ENCODE measurements at places on chromosomes 1 and 21. TPM values are rescaled to one million over a fixed set of nuclear protein-coding genes. Genes with fewer than 3 reads are reported as not detected.

- no peaks in the 10 kb centered on the region for H3K36me3 ChIP-seq
- H3K27ac ChIP-seq = no peak overlapping the region
- no peaks in the 10 kb centered on the region for H3K27me3 ChIP-seq
- no peaks in the 10 kb centered on the region for H3K4me1 ChIP-seq
- no peak overlapping the region for H3K4me3 ChIP-seq
Measured at GRCh38 chr1:169701261-169702005, 10.0 kb downstream of the SELL start.

- no peaks in the 10 kb centered on the region for H3K36me3 ChIP-seq
- H3K4me3 ChIP-seq = no peak overlapping the region
- peak overlapping the region; percentile 56 for H3K27ac ChIP-seq
- peaks cover 14% of the 10 kb centered on the region for H3K4me1 ChIP-seq
Measured at GRCh38 chr1:55362558-55362957, 147.4 kb upstream of the USP24 start.

Gene MAP1LC3C
- not detected for total RNA-seq

GRCh38 chr1:41958015-41958673 is 39.4 kb upstream of the HIVEP3 start:
- no peak overlapping the region for H3K27ac ChIP-seq
- no peaks in the 10 kb centered on the region for H3K4me1 ChIP-seq
- DNase-seq = no peak
- no peaks in the 10 kb centered on the region for H3K27me3 ChIP-seq

DNA sequence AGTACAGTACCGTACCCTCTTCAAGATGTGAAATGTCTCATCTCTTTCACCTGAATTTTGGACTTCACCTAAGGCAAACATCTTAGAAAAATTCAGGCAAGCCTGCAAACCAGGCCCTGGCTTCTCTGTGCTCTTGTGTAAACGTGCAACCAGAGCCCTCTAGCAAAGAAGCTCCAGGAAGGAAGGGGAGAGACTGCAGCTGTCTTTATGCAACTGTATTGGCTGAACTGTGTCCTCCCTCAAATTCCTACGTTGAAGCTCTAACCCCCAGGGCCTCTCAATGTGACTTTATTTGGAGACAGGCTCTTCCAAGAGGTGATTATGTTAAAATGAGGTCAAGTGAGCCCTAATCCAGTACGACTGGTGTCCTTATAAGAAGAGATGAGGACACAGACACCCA is 60.3 kb downstream of the SLC45A1 start:
- DNase-seq = no peak
- peak overlapping the region; percentile 98 for H3K27ac ChIP-seq
- peaks cover 91% of the 10 kb centered on the region for H3K4me1 ChIP-seq
- peaks cover 8% of the 10 kb centered on the region for H3K36me3 ChIP-seq

- H3K36me3 ChIP-seq = no peaks in the 10 kb centered on the region
- H3K4me3 ChIP-seq = peak within 1 kb of the TSS; percentile 91
- no peaks in the 10 kb centered on the region for H3K27me3 ChIP-seq
Measured at GRCh38 chr1:61741711-61742619, at the start of gene PATJ. Gene PATJ (plus strand): TSS chr1:61742480. CDS start chr1:61762893, 20,413 bp downstream.

Gene TOR1AIP2
- total RNA-seq = 44.7 TPM

Gene S100A14
- total RNA-seq = 2.4 TPM

Gene LMX1A
- not detected for total RNA-seq

Data from right atrium auricular region (tissue), 2 donors.